ENCODE measurements at places on chromosomes 11 and 22.

- no peak for DNase-seq
These were observed 629.0 kb downstream of the BRD1 start for GRCh38 chr22:49198705-49199084.

- no peak for DNase-seq
These were observed 27.9 kb downstream of the ZNRF3 start for GRCh38 chr22:28911304-28911690.

DNA sequence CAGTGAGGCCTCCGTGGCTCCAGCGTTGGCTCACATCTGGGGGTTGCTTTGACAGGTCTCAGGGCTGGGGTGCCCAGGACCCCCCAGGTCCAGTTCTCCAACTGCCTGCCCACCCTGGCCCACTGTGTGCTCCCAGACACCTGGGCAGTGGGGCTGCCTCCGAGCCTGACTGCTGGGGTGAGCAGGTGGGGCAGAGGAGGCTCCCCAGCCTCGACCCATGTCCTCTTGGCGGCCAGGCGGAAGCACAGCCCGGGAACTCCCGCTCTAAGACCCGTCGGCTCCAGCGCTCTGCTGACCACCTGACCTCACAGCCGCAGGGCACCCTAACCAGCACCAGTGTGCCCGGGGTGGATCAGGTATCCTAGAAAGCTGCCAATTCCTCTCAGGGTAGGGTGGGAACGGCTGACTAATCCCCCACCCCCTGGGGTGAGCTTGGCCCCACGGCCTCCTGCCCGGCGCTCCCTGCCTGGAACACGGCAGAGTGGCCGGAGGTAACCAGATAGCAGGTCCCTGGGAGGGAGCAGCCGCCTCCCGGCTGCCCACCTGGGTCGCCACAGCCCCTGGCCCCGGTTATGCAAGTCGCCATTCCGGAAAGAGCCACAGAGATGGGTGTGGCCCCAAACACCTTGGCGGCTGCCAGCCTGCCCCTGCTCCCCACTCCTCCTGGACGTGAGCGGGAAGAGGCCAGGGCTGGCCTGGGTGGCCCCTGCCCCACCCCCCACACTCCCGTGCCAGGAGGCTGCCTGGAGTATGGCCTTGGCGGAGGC, 19.2 kb upstream of the MUC5B start:
- peak; percentile 3 for DNase-seq

DNA sequence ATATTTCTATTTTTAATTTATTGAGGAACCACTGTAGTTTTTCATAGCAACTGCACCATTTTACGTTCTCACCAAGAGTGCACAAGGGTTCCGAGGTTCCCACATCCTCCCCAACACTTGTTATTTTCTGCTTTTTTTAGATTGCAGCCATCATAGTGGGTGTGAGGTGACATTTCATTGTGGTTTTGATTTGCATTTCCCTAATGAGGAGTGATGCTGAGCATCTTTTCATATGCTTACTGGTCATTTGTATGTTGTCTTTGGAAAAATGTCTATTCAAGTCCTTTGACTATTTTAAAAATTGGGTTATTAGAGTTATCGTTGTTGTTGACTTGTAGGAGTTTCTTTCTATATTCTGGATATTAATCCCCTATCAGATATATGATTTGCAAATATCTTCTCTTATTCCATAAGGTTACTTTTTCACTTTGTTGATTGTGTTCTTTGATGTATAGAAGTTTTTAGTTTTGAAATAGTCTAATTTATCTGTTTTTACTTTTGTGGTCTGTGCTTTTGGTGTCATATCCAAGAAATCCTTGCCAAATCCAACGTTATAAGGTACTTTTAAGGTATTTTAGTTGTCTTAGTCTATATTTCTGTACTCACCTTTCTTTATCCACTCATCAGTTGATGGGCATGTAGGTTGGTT, 9.0 kb downstream of the NEAT1 start:
- DNase-seq, result peak; percentile 40

DNA sequence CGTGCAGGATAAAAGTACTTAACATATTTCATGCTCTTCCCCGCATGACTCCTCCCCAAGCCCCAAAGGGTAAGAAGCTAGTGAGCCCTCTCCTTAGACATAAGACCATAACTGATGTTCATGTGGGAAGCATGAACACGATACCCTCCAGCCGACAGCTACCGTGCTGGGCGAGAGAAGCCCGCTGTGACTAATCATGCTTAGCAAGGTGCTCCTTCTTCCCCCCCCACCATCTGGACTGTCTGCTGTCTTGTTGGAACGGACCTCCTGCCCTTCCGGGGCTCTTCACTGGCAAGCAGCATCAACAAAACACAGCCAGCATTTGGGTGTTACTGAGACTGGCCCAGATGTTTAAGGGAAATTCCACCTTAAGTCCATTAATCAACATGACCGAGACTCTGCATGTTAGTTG, 200.6 kb downstream of the DBX1 start:
- DNase-seq, result no peak

DNA sequence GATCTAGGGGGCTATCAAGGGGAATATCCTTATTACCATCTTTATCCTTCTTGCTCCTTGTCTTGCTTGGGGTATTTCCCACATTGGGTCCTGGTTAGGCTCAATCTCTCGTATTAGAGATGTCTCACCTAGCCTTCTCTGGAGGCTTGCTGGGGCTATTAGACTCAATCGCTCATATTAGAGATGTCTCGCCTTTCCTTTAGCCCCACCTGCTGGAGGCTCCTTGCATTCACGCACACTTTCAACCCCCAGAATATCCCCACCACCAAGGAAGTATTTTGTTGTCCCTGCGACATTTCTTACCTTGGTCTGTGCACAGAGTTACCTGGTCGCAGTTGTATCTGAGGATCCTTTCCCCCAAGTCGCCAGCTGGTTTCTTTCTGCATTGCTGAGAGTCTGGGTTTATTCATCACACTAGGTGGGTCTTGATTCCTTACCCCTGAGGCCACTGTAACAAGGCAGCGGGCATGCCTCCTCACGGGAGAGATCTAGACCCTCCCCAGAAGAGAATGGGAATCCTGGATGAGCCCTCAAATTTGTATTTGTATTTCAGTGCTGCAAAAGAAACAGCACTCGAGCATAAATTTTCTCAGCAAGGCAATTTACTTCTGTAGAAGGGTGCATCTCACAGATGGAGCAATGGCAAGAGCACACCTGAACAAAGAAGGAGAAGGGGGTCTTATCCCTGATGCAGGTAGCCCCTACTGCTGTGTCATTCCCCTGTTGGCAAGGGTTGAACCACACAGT, 15.9 kb upstream of the HYLS1 start:
- DNase-seq, result peak; percentile 55

GRCh38 chr11:27945348-27945747, 162.6 kb downstream of the KIF18A start:
- DNase-seq, result no peak

DNA sequence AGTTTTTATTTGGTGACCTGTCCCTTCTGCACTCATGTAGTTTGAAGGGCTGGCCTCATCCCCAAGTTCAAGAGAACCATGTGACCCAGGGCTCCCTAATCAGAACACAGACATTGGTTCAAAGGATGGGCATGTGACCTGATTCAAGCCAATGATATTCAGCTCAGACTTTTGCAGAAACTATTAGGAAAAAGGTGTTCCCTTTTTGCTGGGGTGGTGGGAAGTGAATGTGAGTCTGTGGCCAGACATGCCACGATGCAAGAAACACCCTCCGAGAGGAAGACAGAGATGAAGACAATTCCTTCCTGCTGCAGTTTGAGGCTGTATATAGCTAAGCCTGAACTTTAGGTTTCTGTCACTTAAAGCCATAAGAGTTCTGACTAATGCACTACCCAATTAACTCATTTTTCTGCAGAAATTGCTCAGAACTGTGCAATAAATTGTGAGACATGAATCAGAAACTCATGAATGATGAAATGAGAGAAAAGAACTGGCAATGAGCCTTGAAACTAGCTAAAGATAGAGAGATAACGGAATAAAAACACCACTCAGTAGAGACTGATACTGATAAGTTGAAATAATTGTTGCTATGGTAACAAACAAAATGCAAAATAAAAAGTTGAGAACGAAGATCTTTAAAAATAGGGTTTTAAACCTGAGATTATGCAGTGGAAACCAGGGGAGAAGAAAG, 9.2 kb upstream of the MAPK1 start:
- peak; percentile 68 for DNase-seq

GRCh38 chr11:126307706-126308105, 3.8 kb downstream of the DCPS start:
- DNase-seq, result peak; percentile 49

DNA sequence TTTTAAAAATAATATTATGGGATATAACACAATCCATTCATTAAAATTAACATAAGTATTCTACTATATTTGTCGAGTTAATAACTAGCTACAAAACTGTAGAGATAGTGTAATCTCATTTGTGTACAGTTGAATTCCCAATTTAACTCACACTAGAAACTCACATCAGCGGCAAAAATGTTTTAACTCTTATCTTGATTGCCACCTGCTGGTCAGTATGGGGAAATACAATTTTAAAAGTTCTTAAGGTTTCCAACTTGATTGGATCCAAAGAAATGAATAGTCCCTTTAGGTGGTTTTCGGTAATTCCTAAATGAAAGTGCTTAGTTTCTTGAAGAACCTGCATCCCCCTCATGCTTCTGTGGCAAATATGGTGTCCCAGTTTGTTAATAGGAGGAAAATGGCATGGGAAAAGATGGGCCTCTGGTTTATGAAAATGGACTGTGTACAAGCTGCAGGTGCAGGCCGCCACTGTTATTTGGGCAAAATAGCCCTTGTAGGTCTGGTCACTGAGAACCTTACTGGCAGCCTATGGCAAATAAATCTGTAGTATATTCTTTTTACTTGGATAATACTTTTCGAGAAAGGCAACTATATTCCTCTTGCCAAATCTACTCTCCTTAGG, 33.7 kb upstream of the SLC17A6 start:
- no peak for DNase-seq

GRCh38 chr11:12529041-12529440, 145.2 kb upstream of the TEAD1 start:
- DNase-seq, result no peak

- DNase-seq, result no peak
These were observed 3.5 kb downstream of the OR5P2 start for GRCh38 chr11:7793233-7793632.

DNA sequence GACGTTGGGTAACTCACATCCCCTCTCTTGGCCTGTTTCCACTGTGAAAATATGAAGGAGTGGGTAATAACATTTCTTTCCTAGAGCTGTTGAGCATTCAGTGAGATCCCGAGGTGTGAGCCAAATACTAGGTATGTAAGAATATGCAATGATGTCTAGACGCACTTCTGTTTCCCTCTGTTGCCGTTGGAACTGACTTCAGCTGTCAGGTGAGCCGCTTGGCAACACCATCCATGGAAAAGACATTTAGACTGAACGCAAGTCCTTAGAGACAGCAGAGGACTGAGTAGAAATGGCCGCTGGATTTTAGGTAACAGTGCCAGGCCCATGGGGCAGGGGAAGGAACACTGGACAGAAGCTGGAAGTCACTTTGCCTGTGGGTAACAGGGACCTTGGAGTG, 29.5 kb upstream of the SHANK2 start:
- DNase-seq, result no peak

GRCh38 chr11:3666023-3666530, 5.1 kb downstream of the CHRNA10 start:
- DNase-seq, result no peak

GRCh38 chr22:45771711-45772110, 100.1 kb downstream of the ATXN10 start:
- no peak for DNase-seq

- no peak for DNase-seq
These were observed 74.9 kb downstream of the DEPDC5 start for GRCh38 chr22:31828739-31829138.

DNA sequence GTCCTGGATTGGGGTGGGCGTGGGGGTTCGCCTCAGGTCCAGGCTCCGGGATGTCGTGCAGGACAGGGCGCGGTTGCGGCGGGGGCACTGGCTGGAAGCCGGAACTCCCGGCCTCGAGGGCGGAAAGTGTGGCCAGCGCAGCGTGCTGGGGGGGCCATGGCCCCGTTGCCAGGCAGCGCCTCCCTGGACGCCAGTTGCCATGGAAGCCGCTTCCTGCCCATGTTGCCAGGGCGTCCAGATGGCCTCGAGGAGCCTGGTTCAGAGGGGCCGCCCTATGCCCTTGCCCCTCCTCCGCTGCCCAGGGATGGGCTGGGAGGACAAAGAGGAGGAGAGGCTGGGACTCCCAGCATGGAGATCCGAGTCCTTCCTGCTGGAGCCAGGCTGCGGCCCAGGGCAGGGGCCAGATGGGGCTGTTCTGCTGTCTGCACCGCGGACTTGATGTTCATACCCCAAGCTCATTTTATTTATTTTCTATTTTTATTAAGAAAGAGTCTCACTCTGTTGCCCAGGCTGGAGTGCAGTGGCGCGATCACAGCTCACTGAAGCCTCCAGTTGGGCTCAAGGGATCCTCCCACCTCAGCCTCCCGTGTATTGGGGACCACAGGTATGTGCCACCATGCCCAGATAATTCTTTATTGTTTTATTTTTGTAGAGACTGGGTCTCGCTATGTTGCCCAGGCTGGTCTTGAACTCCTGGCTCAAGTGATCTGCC, 4.6 kb upstream of the CCDC188 start:
- DNase-seq, result no peak

DNA sequence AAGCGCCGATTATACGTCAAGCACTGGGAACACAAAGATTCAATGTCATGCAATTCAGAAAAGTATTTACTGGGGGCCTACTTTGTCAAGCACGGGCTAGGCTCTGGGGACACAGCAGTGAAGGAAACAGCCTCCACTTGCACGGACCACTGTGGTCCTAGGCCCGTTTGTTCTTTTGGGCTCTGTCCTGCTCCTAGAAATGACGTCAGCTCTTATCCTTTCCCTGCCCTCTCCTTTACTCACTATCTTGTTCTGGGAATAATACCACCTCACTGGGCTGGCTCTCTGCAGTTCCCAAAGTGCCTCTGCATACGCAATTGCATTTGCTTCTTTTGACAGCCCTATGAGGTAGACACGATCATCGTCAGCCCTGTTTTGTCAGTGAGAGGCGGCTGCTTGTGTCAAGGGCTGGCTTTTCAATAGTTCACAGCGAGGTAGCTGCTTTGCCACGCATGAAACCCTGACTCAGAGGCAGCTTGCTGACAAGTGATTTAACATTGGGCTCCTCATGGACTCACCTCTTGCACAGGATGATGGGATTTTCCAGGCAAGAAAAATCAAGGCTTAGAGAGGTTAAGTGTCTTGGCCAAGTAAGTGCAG, 22.9 kb upstream of the IGSF22 start:
- no peak for DNase-seq

GRCh38 chr11:91998481-91998880, 226.1 kb upstream of the FAT3 start:
- DNase-seq, result no peak

DNA sequence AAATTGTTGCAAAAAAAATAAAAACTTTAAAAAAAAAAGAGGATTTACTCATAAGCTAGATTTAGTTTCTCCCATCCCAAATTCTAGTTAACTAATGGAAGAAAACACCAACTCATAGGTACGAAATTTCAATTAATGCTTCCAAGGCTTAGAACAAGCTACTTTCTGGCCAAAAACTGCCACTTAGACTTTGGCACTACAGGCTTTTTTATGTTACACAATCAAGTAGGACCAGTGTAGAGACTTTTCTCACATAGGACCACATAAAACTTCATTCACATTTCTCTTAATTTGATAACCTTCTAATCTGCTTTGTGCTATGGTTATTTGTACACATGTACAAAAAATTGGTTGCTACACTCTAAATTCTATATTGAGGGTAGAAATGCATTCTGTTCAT, 3.1 kb downstream of the ST13 start:
- no peak for DNase-seq

- DNase-seq, result peak; percentile 84
These were observed 16.0 kb downstream of the PIM3 start for GRCh38 chr22:49976439-49977175.
